Mesothelial cell of epicardium (in vitro differentiated cells): ENCODE measurements at places on chromosomes 16 and 17. TPM values are rescaled to one million over a fixed set of nuclear protein-coding genes. Genes with fewer than 3 reads are reported as not detected.

FBXO39 gene
- not detected in 3 replicates for total RNA-seq

RRAD gene
- total RNA-seq, result 2.7 to 3.7 TPM (median 2.9 TPM) in 3 replicates

C1QTNF8 gene
- 0.20 TPM in 1 of 3 replicates, not detected in the others for total RNA-seq

CACNG1 gene
- 0.18 to 0.23 TPM (median 0.20 TPM) in 3 replicates for total RNA-seq

PKD1 gene
- total RNA-seq, result 173 to 183 TPM (median 175 TPM) in 3 replicates

SYT17 gene
- total RNA-seq, result 7.4 to 8.6 TPM (median 7.5 TPM) in 3 replicates

KCNG4 gene
- not detected in 3 replicates for total RNA-seq

ZSCAN10 gene
- 0.09 to 0.42 TPM in 2 of 3 replicates, not detected in the other for total RNA-seq
